CD4-positive, alpha-beta T cell treated with Interferon alpha-2 for 1 hour (primary cell): ENCODE measurements at places on chromosomes 1 and 21.

GRCh38 chr1:115183158-115183557 lies 93.9 kb upstream of the TSPAN2 start:
- DNase-seq: no peak

DNA sequence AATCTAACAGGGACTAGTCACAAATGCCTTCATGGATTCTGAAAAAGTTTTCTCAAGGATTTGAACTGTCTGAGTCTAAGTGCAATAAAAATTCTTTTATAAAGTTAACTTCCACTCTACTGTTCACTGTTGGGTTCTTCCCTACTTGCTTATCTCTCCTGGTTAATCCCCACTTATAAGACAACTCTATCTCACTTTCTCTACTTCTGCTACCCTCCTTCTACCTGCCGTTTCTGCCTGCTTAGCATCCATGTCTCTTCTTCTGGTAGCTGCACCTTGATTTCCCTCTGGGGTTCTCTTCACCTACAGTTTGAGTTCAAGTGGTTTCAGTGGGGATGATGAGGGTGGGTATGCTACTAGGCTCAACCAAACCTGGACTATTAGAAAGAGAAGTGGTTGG lies 6.0 kb downstream of the TSHB start:
- DNase-seq: no peak

DNA sequence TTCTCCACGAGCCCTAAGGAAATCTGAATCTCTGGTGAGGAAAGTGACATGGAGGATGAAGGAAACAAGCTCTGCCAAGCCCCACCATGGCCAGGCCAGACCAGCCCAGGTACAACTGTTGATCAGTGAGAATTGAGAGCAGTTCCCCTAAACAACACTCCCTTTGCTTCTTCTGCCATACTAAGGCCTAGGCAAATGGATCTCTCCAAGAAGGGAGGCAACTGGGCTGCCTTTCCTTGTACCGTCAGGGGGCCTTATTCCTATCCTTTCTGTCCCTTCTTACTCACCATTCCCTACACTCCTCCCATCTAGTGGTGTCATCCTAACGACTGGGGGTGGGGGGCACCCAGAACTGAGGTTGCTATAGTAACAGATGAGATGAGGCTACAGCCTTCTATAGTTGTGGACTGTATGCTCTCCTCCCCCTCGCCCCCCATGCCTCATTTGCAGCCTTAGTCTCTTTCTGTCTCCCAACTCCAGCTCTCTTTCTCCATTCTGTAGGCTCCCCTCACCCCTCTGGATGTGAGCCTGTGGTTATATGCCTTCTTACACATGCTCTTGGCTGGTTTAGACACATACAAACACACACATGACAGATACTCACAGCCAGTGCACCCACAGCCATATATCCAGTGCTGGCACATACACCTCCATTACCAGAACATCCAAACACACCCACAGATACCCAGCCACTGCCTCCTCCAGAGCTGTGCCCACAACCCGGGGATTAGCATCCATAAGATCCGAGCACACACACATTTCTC lies 3.6 kb downstream of the PEA15 start:
- no peak for DNase-seq

GRCh38 chr1:160101717-160102522 lies 3.5 kb upstream of the IGSF8 start:
- DNase-seq: no peak

DNA sequence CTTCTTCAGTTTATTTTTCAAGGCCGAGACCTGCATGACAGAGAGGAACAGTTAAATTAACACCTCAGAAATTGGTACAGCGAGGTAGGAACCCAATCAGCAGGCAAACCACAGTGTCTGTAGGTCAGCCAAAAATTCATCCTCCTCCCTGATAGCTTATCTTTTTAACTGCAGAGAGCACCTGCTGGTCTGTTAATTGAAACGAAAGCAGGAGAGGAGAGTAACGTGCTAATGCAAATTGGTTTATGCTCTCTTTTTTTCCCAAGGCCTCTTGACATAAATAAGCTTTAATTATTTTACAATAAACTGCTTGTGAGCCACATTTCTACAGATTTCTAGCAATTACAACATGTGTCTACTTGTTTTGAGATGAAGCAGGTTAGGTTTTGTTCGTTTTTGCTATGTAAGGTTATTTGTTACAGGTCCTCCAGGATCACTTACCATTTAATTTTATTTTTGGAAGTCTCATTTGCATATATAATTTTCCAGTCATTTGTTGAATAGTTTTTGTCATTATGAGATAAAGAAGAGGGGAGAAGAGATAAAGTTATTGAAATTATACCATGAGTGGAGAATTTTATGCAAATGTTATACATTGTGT lies 179.9 kb downstream of the DENND1B start:
- no peak for DNase-seq

- DNase-seq: no peak
These were observed 3.6 kb upstream of the TMEM54 start for GRCh38 chr1:32904797-32905196.

GRCh38 chr1:197685785-197686184 lies 89.5 kb downstream of the DENND1B start:
- DNase-seq: no peak

DNA sequence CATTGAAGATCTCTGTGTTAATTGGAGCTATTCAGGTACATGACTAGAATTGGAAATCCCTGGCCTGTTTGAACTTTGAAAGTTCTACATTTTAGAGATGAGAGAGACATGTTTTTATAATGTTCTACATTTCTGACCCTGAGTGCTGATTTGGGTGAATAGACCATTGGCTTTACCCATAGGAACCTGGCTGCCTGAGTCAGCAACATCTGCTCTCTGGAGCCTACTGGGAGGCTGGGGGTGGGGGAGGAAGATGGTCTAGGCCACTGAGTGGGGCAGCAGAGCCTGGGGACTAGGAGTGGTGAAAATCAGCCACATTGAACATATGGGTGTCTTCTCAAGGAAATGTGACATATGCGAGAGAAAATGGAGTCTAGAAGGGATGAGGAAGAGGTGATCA lies 1.4 kb upstream of the VANGL1 start:
- DNase-seq: no peak
